CD8-positive, alpha-beta memory T cell (primary cell): ENCODE measurements at places on chromosomes 2 and 18. TPM values are rescaled to one million over a fixed set of nuclear protein-coding genes. Genes with fewer than 3 reads are reported as not detected.

Gene REG3G
- not detected for total RNA-seq

DNA sequence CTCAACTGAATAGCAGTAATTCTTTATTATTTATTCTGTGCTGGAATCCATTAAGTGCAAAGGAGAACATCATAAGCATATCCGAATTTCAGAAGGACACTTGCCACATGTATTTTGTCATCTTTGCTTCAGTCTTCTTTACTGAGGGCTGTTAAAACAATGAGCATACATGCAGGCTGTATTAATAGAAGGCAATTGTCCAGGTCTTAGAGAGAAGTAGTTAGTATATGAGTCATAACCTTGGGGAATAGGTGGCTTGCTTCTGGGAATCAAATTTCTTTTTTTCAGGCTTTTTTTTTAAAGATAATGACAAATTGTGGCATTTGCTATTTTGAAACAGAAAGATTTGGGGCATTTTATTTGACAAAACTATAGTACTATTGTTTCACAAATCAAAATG is 773.5 kb downstream of the CNTNAP5 start:
- no peaks in the 10 kb centered on the region for H3K4me1 ChIP-seq
- H3K36me3 ChIP-seq, result no peaks in the 10 kb centered on the region
- H3K27me3 ChIP-seq, result no peaks in the 10 kb centered on the region
- H3K27ac ChIP-seq, result no peak overlapping the region
- DNase-seq, result no peak

DNA sequence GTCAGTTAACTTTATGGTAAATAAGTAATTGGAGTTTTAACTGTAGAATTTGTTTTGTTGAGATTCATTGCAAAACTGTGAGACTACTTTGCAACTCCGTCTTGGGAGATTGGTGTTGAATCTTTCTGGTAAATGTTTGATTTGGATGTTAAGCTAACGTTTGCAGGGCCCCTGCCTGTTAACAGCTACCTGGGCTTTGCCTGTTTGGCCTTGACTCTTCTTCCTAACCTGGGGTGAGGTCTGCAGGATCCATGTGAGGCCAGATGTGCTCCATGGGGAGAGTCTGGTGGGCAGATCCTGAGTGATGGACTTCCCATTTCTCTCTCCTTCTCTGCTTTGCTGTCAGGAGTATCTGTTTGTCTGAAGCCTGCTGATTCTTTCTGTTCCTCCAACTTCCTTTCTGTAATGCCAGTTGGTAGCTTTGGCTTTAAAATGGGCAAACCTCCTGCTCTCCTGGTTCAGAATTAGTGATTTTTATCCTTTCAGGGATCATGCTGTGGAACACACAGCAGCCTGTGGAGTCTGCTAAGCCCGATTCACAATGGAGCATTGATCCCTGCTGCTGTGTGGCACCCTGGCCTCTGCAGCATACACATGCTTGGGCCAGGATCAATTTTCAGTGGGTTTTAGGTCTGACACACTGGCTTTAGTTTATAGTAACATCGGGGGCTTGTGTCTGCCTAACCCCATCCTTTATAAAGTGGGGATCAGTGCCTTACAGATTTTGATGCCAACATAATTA is 36.3 kb downstream of the PTPRM start:
- H3K4me3 ChIP-seq, result no peak overlapping the region
- no peaks in the 10 kb centered on the region for H3K36me3 ChIP-seq
- H3K27ac ChIP-seq, result no peak overlapping the region
- no peaks in the 10 kb centered on the region for H3K27me3 ChIP-seq

DNA sequence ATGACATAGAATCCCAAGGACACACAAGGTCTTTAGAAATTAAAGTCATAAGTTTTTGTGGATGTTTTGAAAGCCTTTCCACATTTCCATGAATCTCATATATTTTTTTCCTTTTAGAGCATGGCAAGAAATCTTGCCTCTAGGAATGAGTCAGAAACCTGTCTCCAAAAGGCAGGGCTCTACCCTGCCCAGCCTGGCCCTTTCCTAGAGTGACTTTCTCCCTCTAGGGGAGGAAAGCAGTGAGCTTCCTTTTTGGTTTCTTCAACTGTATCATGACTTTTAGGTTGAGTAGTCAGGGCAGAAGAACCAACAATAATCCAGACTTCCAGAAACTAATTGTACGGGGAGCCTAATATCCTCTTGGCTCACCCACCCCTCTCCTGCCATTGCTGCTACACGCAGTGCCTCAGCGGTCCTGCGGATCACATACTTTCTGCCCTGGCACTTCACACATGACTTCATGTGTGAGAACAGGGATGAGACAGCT is 300.3 kb downstream of the AGPS start:
- no peak for DNase-seq
- H3K4me1 ChIP-seq, result no peaks in the 10 kb centered on the region
- H3K27me3 ChIP-seq, result no peaks in the 10 kb centered on the region
- H3K27ac ChIP-seq, result no peak overlapping the region
- H3K36me3 ChIP-seq, result no peaks in the 10 kb centered on the region

DNA sequence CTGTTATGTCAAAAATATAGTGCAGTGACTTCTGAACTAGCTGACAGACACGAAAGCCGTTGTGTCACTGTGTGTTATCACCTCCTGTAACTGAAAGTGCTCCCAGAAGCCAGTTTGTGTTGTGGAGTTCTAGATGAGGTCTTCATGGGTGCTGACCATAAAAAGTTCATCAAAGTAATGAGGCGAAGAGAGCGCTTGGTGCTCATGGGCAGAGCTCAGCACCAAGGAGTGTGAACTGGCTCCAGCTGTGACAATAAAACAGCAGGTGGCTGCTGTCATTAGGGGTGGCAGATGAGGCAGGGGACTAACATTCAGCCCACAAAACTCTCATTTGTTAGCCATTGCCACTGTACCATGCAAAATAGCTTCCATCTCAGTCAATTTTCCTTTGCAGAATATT is 151.1 kb downstream of the ZNF407 start:
- H3K27ac ChIP-seq, result no peak overlapping the region
- H3K27me3 ChIP-seq, result no peaks in the 10 kb centered on the region
- H3K36me3 ChIP-seq, result no peaks in the 10 kb centered on the region

DNA sequence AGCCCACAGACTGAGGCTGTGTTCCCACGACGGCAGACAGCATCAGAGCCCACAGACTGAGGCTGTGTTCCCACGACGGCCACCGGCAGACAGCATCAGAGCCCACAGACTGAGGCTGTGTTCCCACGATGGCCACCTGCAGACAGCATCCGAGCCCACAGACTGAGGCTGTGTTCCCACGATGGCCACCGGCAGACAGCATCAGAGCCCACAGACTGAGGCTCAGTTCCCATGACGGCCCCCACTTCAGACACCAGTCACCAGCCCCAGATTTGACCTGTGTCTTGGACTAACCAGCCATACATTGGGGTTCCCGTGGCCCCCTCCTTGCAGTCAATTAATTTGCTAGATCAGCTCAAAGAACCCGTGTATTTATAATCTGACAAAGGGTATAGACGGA is 57.8 kb upstream of the SNTG2 start:
- H3K4me3 ChIP-seq, result no peak overlapping the region
- no peaks in the 10 kb centered on the region for H3K36me3 ChIP-seq
- no peaks in the 10 kb centered on the region for H3K27me3 ChIP-seq
- no peak overlapping the region for H3K27ac ChIP-seq

DNA sequence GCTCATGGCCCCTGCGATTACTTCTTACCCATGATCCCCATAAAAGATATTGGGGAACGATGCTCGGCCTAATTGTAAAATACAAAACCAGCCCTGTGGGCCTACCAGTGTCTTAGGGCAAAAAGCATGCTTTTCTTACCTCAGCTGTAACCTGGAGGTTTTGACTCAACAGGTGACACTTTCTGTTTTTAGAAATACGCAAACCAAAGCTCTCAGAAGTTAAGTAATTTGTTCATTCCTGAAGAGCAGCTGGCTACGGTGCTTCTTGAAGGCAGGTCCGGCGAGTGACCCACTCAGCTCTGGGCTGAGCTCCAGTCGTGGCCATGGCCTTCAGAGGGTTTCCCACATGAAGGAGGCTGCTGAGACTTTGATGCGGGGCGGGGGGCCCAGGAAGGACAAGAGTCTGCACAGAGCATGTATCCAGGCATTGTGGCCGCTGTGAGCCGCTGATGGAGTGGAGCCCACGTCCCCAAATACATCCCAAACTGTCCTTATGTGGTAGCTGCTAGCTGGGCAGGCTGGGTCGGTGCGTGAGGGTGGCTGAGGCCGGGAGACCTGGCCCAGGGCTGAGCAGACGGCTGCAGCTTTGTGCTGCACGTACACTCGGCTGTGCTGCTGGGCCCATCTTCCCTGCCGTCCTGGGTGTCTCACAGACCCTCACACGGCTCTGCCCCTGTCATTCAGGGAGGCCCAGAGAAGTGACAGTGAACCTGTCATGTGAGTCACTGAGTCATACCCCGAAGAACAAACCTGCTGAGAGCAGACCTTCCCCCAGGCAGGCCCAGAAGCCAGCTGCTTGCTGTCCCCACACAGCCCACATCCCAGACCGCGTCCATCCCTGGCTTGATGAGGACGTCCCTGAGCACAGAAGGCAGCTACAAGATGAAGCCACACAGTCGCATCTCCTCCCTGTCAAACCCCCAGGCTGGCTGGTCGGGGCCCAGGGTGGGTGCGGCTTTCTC is 34.1 kb downstream of the ITGB1BP1 start:
- no peak overlapping the region for H3K27ac ChIP-seq
- no peaks in the 10 kb centered on the region for H3K4me1 ChIP-seq
